T-helper 1 cell (primary cell): ENCODE measurements at places on chromosomes 5 and 9.

DNA sequence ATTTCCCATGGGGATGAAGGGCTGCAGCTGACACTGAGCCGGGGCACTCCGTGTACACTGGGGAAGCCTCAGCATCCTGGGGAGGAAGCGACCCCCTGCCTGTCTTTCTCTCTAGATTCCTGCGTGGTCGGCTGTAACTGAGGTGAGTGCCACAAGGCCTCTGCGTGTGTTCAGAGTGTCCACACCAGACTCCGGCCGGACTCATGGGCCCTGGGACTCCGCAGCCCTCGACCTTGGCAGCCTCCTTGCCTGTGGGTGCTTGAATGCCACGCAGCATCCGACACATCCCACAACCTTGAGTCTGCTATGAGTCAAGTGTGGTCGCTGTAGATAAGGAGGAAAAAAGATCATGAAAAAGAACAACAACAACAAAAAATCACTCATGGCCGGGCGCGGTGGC, 23.4 kb downstream of the PAEP start:
- DNase-seq = no peak

GRCh38 chr5:122180146-122180712, 50.9 kb downstream of the ZNF474 start:
- no peak for DNase-seq

DNA sequence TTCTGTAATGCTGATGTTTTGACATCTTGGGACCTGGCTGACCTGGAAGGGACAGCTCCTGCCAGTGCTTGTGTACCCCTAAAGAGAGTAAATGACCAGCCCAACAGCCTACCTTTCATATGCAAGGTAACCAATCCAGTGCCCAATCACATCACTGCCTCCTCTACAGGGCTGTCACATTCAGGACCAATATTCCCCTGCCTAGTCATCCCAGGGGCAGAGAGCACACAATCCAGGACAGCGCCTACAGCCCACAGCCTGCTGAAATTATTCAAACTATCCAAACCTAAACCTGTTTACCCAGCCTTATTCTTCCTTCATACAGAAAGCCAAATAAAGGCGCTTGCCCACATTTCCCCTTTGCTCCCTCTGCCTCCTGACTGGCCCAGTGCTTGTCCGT, 284.1 kb downstream of the CTNND2 start:
- DNase-seq = no peak

DNA sequence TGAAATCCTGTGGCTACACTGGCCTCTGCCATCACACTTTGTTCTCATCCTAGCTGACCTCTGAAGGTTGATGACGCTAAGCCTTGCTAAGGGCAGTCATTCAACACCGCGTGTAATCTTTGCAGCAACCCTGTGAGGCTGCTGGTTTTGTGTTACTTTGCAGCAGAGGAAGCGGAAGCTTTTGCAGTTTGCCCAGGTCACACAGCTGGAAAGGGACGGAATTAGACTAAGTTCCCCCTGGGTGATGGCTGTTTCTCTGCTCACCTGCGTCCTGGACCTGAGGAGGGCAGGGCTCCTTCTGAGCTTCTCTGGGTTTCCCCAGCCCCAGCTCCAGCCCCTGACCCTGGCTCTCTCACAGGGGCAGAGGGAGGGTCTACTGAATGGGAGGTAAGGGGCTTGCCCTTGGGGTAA, 7.3 kb upstream of the SLC25A51 start:
- DNase-seq = no peak

DNA sequence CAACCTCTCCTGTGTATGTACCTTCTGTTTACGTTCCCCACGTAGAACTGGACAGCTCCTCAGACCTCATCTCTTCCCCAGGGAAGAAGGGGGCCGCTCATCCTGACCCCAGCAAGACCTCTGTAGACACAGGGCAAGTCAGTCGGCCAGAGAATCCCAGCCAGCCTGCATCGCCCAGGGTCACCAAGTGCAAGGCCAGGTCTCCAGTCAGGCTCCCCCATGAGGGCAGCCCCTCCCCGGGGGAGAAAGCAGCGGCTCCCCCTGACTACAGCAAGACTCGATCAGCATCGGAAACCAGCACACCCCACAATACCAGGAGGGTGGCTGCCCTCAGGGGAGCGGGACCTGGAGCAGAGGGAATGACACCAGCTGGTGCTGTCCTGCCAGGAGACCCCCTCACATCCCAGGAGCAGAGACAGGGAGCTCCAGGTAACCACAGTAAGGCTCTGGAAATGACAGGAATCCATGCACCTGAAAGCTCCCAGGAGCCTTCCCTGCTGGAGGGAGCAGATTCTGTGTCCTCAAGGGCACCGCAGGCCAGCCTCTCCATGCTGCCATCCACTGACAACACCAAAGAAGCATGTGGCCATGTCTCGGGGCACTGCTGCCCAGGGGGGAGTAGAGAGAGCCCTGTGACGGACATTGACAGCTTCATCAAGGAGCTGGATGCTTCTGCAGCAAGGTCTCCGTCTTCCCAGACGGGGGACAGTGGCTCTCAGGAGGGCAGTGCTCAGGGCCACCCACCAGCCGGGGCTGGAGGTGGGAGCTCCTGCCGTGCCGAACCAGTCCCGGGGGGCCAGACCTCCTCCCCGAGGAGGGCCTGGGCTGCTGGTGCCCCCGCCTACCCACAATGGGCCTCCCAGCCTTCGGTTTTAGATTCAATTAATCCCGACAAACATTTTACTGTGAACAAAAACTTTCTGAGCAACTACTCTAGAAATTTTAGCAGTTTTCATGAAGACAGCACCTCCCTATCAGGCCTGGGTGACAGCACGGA, 86.7 kb downstream of the GOLPH3 start:
- DNase-seq = no peak

DNA sequence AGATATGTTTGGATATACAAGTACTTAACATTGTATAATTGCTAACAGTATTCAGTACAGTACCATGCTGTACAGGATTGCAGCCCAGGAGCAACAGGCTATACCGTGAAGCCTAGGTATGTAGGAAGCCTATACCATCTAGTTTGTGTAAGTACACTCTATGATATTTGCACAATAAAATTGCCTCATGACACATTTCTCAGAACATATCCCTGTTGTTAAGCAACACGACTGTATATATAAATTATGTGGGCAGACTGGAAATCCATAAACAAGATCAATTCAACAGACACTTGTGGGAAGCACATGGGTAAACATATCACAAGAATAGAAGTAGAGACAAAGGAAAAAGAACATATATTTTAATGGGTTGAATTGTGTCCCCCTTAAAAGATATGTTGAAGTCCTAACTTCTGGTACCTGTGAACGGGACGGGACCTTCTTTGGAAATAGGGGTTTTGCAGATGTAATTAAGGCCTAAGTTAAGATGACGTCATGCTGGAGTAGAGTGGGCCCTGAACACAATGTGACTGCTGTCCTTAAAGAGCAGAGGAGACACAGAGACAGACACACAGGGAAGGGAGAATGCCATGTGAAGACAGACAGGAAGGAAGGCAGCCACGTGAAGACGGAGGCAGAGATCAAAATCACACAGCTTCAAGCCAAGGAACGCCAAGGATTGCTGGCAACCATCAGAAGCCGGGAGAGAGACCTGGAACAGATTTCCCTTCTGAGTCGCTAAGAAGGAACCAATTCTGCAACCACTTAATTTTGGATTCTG, 76.3 kb downstream of the SCAI start:
- DNase-seq = no peak

DNA sequence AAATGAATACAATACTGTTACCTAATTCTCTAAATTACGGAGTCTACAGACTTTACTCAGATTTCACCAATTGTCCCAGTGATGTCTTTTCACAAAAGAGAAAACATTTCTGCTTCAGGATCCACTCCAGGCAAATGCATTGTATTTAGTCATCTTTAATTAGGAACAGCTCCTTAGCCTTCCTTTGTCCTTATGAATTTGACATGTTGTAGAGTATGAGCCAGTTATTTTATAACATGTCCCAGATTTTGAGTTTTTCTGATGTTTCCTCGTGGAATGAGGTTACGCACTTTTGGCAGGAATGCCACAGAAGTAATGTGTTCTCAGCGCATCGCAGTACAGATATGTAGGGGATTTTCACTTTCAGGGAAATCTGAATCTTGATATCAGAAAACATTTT, 10.5 kb downstream of the HABP4 start:
- DNase-seq = no peak

GRCh38 chr9:136602193-136602885, 56.5 kb upstream of the NOTCH1 start:
- no peak for DNase-seq

DNA sequence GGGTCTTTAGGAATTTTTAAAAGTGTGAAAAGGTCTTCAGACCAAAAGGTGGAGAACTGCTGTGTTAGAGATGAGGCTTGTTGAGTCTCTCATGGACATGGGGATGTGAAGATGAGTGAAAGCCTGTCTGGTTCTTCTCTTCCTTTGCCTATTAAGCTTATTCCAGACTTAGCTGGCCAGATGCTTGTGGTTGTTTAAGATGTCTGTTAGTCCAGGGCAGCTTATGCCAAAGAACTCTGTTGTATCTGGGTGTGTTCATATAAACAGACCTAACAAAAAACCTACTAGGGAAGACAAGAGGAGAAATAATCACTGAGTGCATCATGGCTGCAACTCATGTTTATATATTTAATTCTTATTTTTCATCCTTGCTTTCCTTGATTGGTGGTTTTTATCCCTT, 57.5 kb upstream of the NCS1 start:
- DNase-seq = no peak

GRCh38 chr9:108549184-108549583, 306.6 kb downstream of the ACTL7B start:
- no peak for DNase-seq

DNA sequence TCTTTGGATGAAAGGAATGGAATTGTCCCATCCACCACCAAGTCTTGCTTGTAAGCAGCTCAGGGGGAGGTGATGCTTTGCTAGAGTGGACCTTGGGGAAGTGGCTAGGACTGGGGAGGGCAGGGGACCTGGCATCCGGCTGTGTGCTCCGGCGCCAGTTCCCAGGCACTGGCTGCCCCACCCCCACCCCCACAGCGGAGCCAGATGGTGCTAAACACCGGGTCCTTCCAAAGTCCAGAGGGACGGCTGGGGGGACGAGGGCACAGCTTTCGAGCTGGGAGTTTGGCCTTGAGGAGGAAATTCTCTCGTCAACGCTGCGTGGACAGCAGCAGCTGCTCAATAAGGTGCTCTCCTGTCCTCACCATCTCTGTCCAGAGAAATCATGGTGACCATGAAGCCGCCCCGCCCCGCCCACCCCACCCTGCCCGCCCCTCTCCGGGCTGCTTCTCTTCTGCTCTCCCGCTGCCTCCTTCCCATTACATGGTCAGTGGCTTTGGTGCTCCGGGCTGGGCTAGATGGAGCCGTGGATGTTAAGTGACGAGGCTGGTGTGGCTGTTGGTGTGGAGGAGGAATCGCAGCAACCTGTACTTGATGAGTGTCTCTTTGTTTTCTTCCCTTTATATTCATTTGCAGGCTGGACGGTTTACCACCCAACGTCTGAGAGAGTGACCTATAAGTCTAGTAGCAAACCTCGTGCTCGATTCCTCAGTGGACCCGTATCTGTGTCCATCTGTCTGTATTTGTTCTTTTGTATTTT, 115.7 kb downstream of the WNK2 start:
- DNase-seq = no peak

GRCh38 chr9:95167998-95168397, 149.5 kb downstream of the FANCC start:
- DNase-seq = peak; percentile 23

GRCh38 chr5:2335125-2335732, 416.2 kb downstream of the IRX2 start:
- DNase-seq = no peak
